Mesothelial cell of epicardium (in vitro differentiated cells): ENCODE measurements at places on chromosomes 6 and 20.
A peak's percentile ranks its signal among the peaks of the same experiment; 100 is the strongest.

DNA sequence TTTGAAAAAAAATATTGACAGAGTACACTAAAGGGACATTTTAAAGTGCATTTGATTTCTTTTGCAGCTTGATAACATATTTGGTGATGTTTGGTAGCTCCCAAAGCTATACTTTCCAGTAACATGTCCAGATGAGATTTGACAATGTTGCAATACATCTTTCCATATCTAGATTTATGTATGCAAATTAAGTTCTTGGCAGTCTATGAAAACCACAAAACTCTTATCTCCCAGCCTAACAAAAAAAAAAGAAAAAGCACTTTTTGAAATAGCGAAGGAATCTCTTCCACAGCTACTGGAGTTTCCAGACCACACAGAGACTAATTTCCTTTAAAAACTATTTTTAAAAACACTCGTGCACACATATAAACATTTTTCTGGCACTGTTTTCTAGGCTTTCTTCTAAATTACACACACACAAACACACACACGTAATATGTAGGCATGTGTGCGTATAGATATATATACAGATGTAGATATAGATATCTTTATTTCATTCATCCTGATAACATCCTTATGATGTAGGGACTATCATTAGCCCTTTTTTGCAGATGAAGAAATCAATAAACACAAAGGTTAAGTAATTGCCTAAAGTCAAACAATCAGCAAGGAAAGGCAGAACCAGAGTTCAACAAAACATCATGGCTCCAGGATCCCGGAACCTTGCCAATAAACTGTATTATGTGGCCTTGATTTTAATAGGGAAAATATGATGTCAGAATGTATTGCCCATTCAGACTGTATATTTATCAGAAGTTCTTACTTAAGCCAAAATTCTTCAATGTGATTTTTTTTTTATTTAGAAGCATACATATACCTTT, 93.3 kb downstream of the ADGRB3 start:
- no peak for DNase-seq

- no peak for DNase-seq
Observed at GRCh38 chr6:169247991-169248390, 5.7 kb downstream of the THBS2 start.

GRCh38 chr6:16277101-16277981, 39.0 kb downstream of the GMPR start:
- peak; percentile 44 for DNase-seq

DNA sequence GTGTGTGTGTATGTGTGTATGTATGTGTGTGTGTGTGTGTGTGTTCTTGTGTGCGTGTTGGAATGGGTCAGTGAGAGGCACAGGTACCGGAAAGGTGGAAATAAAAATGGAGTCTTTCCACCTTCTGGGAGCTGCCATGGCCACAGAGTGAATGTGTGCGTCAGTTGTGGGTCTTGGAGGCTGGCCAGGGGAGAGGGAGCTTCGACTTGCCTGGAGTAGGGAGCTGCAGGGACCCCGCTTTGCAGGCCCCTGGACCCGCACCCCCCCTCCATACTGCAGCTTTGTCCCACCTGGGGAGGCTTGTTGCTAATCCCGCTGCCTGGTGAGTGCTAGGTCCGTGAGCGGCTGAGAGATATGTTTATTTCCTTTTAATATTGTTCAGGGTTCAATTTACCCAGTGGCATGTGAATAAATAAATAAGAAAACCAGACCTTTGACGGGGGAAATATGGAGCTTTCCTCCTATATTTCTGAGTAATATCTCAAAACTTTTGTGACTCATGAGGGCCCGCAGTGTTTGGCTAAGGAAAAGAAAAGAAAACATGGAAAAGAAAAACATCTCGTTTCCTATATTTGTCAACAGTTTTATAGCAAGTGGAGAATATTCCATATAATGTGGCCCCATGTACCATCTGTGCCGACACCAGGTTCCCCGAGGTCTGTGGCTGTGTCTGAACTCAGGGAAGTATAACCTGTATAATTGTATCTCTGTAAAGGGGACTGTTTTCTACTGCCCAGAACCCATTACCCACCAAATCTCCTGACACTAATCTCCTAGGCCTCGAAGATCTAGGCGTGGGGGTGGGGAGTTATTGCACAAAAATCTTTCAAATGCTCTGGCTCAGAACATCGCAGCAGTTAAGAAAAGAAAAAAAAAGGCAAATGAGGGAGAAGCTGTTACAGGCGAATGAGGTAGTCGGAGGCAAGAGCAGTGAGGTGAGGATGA, 24.6 kb upstream of the CCDC167 start:
- no peak for DNase-seq

- DNase-seq: no peak
Observed at GRCh38 chr6:167119670-167120582, 3.0 kb upstream of the CCR6 start.

DNA sequence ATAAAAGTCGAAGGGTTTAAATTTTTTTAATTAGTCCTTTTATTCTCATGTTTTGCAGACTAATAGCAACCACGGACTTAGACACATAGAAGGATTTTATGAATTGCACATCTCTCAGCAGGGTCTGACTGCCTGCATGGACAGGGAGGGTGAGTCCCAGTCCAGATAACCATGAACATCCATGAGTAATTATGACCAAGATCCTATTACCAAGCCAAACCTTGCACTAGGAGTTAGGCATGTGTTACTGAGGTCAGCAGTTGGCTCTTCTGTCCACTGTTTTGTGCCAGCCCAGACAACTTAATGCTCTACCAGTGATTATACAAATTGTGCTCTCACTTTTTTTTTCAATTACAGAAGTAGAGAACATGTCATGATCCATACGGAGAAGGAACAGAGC, 211.2 kb downstream of the MAFB start:
- no peak for DNase-seq

DNA sequence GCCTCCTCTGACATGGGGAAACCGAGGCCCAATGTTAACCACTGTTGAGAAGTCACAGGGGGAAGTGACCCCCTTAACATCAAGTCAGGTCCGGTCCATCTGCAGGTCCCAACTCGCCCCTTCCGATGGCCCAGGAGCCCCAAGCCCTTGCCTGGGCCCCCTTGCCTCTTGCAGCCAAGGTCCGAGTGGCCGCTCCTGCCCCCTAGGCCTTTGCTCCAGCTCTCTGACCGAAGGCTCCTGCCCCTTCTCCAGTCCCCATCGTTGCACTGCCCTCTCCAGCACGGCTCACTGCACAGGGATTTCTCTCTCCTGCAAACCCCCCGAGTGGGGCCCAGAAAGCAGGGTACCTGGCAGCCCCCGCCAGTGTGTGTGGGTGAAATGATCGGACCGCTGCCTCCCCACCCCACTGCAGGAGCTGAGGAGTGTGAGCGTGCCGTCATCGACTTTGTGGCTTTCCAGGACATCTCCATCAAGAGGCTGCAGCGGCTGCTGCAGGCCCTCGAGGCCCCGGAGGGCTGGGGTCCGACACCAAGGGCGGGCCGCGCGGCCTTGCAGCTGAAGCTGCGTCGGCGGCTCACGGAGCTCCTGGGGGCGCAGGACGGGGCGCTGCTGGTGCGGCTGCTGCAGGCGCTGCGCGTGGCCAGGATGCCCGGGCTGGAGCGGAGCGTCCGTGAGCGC, 1.6 kb downstream of the TNFRSF6B start:
- no peak for DNase-seq

- no peak for DNase-seq
Observed at GRCh38 chr6:156780102-156780641, 3.0 kb downstream of the ARID1B start.

- DNase-seq: no peak
Observed at GRCh38 chr20:45011108-45011526, 44.8 kb downstream of the STK4 start.

- no peak for DNase-seq
Observed at GRCh38 chr20:33697129-33697528, 10.9 kb upstream of the E2F1 start.

DNA sequence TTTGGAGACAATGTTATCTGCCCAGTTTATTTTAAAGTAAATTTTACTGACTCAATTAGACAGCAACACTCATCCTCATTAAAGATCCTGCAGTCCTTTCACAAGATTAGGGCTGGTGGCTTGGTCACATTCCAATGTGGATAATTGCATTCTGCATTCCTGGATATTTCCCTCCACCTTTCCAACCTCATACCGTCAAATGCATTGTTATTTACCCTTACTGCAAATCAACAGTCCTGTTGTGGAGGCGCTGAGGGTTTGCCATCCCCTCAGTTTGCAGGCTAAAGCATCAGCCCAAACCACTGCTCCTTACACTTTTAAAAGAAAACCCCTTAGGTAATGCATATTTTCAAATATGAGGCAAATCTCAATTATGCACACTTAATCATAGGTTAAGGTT, 5.4 kb downstream of the CITED2 start:
- DNase-seq: no peak
